ENCODE measurements at places on chromosomes 1 and 21.

DNA sequence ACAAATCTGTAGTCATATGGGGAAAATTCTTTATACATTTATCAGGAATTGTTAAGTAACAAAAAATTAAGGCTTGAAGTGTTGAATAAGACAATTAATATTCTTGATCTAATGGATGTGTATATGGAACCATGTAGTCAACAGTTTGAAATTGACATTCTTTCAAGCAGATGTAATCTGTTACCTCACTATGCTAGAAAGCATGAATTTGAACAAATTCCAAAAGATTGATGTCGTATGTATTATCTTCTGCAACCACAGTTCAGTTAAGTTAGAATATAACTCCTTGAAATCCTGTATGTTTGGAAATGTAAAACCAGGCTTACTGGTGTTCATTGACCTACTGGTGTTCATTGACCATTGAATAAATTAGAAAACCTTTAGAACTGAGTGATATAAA is 16.1 kb downstream of the CCDC18 start:
- no peak for DNase-seq

GRCh38 chr1:229347528-229347927 is 4.7 kb upstream of the CCSAP start:
- DNase-seq, result no peak

DNA sequence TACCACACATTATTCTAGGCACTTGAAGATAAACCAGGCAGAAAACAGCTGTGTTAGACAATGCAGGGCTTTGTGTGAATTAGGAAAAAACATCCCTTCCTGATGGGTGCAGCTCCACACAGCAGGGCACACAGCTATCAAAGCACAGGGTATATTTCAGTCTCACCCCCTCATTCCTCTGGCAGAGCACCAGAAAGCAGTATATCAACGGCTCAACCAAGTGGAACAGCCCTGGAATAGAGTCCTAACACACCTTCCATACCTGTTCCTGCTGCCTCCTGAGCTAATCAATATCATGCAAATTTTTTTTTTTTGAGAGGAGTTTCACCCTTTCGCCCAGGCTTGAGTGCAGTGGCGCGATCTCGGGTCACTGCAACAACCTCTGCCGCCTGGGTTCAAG is 32.1 kb downstream of the LYST start:
- DNase-seq, result no peak

GRCh38 chr1:44862829-44863401 is 19.9 kb upstream of the PTCH2 start:
- no peak for DNase-seq

GRCh38 chr1:76090283-76091203 is 16.0 kb downstream of the ST6GALNAC3 start:
- DNase-seq, result no peak

DNA sequence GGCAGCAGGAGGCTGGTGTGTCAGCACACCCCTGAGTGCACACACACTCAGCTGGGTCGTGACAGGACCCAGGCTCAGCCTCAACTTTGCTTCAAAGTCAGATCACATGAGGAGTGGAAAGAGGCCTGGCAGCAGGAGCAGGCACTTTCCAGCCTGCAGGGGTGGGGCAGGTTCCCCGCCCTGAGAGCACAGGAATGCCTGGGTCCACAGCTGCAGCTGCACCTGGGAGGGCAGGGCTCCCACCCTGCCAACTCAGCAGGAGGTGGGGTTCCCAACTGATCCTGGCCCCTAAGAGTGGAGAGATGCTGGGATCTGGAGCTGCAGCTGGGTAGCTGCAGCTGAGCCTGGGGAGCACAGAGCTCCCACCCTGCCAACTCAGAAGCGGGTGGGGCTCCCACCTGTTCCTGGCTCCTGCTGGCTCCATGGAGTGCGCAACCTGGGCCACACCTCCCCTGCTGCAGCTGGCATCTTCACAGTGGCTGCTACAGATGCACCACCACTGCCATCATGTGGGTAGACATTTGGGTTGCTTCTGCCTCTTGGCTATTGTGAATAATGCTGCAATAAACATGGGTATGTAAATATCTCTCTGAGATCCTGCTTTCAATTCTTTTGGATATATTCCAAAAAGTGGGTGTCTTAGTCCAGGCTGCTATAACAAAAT is 415.4 kb downstream of the TTLL7 start:
- no peak for DNase-seq

DNA sequence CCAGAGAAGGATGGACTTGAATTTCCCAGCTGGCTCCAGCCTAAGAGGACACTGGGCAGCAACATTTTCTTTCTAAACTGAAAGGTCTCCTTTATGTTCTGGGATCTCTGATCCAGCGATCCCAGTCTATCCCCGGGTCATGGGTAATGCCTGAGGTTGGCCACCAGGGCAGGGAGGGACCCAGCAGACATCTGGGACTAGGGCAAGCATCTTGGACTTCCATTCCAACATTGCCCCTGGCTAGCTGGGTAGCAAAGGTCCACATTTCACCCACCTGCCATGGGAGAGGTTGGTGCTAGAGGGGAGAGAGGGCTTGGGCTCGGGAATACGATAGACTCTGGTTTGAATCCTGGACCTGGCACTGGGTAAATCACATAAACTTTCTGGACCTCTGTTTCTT is 84.6 kb downstream of the LRRN2 start:
- no peak for DNase-seq

DNA sequence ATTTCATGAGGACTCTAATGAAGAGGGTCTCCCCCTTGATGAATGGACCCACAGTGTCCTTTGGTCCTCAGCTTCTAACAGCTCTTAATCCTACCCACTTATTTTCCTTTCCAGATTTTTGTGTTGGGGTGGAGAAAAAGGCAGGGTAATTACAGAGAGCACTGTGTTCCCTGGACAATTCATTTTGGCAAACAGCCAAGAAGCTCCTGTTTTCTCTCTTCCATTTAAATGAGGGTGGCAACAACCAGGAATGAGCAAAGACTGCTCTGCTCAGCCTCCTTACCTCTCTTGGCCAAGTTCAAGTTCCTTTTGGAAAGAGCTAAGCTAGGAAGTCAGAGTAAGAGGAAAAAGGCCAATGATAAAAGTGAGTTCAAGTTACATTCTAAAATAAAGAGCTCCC is 11.9 kb downstream of the XKR8 start:
- no peak for DNase-seq

DNA sequence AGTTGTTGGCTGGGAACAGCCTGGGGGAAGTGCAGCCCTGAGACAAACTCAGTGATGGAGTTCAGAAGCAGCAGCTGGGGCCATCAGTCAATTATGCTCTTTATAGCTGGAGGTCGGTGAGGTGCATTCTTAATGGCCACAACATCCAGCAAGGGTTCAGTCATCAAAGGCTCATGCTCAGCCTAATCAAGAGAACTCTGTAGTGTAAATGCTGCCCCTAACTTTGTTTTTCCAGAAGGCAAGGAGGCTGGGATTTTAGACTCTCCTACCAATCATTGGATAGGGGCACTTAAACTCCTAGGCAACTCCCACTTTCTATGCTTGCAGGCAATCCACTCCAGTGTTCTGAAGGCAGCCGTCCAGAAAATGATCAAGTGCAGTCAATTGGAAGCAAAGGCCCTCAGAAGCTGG is 15.0 kb upstream of the RGS4 start:
- no peak for DNase-seq

- DNase-seq, result no peak
Observed at GRCh38 chr1:40780678-40781607, 2.6 kb upstream of the KCNQ4 start.

DNA sequence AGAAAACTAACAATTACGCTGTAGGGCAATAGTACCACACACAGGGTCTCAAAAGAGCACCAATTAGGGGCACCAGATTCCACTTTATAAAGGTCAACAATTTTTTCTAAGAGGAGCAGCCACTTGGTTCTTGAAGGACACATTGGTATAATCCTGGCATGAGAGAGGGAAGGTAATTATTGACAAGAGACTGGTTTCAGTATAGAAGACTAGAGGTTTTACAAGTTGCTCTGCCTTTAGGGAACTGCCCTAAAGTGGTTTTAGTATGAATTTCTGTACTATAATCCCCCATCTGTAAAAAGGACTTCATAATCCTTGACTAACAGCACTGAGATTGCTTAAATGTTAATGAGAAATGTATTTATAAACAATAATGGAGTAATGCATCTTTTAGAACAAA is 648.5 kb upstream of the PTBP2 start:
- no peak for DNase-seq

GRCh38 chr1:240611619-240612480 is at the start of gene GREM2:
Gene GREM2 (minus strand): TSS chr1:240612155. CDS start chr1:240493475, 118,680 bp downstream.
- peak; percentile 74 for DNase-seq

DNA sequence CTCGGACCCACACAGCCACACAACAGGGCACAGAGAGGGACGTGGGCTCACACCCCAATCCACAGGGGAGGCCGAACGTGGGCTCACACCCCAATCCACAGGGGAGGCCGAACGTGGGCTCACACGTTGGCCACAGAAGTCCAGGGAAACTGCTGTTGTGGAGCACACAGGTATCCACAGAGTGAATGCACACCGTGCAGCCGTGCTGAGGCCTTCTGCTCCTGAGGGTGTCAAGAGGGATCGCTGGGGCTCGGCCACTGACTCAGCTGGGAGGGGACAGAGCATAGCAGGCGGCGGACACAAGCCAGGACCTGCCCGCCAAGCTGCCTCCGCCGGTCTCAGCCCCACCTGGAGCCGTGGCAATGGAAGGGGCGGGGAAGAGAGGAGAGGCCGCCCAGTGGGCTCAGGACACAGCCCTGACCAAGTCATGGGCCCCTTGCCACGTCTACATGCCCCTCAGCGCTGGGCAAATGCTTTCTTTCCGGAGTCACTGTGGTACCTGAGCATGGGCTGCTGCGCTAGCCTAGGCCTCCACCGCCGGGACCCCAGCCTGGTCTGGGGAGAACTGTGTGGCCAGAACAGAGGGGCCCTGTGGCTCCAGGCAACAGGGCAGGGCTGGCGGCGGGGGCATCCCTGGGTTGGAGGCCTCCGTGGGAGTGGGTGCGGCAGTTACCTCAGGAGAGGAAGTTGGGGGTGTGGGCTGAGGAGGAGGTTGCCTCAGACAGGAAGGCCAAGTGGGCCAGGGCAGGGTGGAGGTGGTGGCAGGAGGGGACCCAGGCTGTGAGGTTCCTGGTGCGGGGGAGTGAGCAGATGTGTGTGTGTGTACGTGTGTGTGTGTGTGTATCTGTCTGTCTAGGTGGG is 1.2 kb downstream of the SYTL1 start:
- no peak for DNase-seq

DNA sequence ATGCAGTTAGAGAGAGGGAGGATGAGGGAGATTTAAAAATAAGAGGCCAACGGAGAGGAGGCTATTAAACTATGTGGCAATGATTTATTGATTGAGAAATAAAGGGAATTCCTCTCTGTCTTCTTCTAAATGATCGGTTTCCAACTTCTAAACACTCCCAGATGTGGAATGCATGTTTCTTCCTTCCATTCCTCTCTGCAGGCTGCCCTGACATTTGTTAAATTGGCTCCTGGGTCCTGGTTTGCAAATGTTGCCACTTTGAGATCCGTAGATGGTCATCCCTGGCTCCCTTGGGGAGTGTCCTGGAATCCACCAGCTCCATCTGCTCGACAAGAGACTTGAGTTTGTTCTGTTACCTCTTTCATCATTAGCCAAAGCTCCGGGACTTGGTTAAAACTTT is 10.3 kb upstream of the C1orf198 start:
- peak; percentile 60 for DNase-seq

DNA sequence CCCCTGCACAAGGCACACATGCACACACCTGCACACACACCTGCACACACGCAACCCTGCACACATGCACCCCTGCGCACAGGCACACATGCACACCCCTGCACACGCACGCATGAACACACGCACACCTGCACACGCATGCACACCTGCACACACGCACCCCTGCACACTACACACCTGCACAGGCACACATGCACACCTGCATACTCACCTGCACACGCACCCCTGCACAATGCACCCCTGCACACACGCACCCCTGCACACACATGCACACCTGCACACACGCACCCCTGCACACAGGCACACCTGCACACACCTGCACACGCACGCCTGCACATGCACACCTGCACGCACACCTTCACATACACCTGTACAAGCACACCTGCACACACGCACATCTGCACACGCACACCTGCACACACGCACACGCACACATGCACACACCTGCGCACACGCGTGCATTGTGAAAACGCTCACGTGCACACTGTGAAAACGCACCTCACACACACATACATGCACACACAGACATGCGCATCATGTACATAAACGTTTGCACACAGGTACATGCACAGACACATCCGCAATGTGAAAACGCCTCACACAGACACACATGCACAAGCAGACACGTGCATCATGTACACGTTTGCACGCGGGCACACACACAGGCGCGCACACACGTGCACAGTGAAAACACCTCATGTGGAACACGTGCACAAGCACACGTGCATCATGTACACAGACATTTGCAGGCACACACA is 8.2 kb downstream of the DVL1 start:
- DNase-seq, result no peak

DNA sequence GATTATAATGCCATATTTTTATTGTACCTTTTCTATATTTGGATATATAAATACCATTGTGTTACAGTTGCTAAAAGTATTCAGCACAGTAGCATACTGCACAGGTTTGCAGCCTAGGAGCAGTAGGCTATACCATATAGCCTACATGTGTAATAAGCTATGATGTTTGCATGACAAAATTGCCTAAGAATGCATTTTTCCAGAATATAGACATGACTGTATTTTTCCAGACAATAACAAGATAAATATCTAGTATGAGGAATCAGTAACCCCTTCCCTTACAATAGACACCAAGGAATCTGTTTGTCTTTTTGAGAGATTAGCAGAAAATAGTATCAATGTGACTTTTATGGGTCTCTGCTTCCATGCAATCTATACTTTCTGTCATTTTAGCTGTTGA is 228.6 kb downstream of the GRIK1 start:
- DNase-seq, result no peak

- DNase-seq, result no peak
Observed at GRCh38 chr1:93533677-93534076, 85.8 kb downstream of the FNBP1L start.

GRCh38 chr1:234760303-234760723 is 150.3 kb upstream of the IRF2BP2 start:
- peak; percentile 16 for DNase-seq

DNA sequence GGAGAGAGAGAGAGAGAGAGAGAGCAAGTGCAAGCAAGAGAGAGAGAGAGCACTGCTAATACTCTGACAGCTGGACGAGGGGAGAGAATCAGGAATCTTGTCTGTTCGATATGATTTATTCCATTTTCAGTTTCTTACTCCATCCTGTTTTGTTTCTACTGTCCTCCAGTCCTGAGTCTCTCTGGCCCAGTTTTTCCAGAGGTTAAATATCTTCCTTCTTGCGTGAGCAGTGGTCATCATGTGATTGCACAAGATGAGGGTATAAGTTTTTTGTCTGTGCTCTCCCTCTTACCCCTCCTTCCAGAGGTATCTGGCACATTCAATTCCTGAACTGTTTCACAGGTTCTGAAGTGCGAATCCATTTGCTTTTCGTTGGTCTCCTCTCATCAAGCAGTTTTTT is 16.8 kb downstream of the UBE2U start:
- no peak for DNase-seq

DNA sequence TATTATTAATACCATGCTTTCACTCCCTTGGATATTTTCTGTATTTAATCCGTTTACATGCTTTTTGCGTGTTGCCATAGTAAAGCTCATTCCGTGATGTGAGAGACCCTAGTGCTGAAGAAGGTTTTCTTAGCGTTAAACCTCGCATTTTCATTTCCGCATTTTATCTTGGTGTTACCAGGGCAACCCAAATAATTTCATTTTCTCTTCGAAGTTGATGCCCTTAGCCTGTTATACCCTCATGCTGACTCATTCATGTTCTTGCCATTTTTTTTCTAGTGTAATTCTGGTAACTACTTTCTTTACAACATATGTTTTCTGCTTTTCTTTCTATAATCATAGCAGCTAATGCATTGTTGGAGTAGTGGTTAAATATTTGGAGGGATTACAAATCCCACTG is 37.2 kb downstream of the LRRC8C start:
- DNase-seq, result no peak

- DNase-seq, result no peak
Observed at GRCh38 chr1:20216574-20216973, 30.3 kb upstream of the PLA2G2C start.
